Suprapubic skin (tissue), 4 donors: ENCODE measurements at places on chromosomes 6 and 20. TPM values are rescaled to one million over a fixed set of nuclear protein-coding genes. Genes with fewer than 3 reads are reported as not detected.

Gene PNRC1
- 288 TPM for total RNA-seq

Gene DEFB124
- total RNA-seq, result not detected

Gene ZNF165
- 2.1 TPM for total RNA-seq

Gene ATP9A
- 23.7 TPM for total RNA-seq

Gene KIAA0408
- total RNA-seq, result 2.7 TPM

Gene IPCEF1
- total RNA-seq, result 4.2 TPM

Gene COL20A1
- not detected for total RNA-seq

Gene PKIB
- total RNA-seq, result 6.4 TPM

Gene CYP39A1
- total RNA-seq, result 39.0 TPM

Gene DUSP15
- 1.1 TPM for total RNA-seq

Gene FOXF2
- total RNA-seq, result 0.25 TPM

Gene HCRTR2
- not detected for total RNA-seq

Gene KHDC1L
- not detected for total RNA-seq

Gene LTB
- not detected for total RNA-seq

Gene GRM1
- not detected for total RNA-seq

Gene CNR1
- total RNA-seq, result 12.2 TPM

Gene C20orf141
- not detected for total RNA-seq

Gene NFKBIL1
- total RNA-seq, result 25.8 TPM

Gene SLC22A7
- not detected for total RNA-seq

Gene ZBTB46
- 3.4 TPM for total RNA-seq

Gene RTF2
- total RNA-seq, result 49.6 TPM

Gene DLL1
- 47.5 TPM for total RNA-seq

Gene KIF25
- not detected for total RNA-seq

Gene PCED1A
- 8.0 TPM for total RNA-seq

Gene RBBP8NL
- total RNA-seq, result 2.0 TPM

Gene DPPA5
- not detected for total RNA-seq

Gene MLN
- total RNA-seq, result not detected

Gene HDGFL1
- not detected for total RNA-seq

Gene SAMD10
- 11.1 TPM for total RNA-seq

Gene RAB44
- 0.17 TPM for total RNA-seq

Gene PPP1R16B
- 0.87 TPM for total RNA-seq

Gene SLC13A3
- 1.1 TPM for total RNA-seq

Gene ASIP
- total RNA-seq, result not detected

Gene PRKN
- total RNA-seq, result 7.2 TPM

Gene RAD21L1
- 0.34 TPM for total RNA-seq

Gene KCNQ2
- total RNA-seq, result 0.76 TPM

Gene ULBP1
- not detected for total RNA-seq

Gene DEFB123
- total RNA-seq, result not detected

Gene MAFB
- total RNA-seq, result 81.5 TPM

Gene RIPOR2
- 12.8 TPM for total RNA-seq

Gene PRSS16
- total RNA-seq, result 12.3 TPM

Gene GCNT2
- total RNA-seq, result 37.4 TPM

Gene STAU1
- total RNA-seq, result 73.3 TPM

Gene EYS
- total RNA-seq, result not detected

Gene GJA10
- total RNA-seq, result not detected

Gene APMAP
- 61.8 TPM for total RNA-seq

Gene HTR1E
- not detected for total RNA-seq

Gene ZFP57
- not detected for total RNA-seq

Gene LAMP5
- total RNA-seq, result 0.36 TPM

Gene ADISSP
- 20.0 TPM for total RNA-seq

Gene RPP21
- total RNA-seq, result 106 TPM

Gene C6orf58
- total RNA-seq, result not detected

Gene JAG1
- 133 TPM for total RNA-seq

Gene TAGAP
- total RNA-seq, result 1.2 TPM
